Activated gamma-delta T cell (primary cell): ENCODE measurements at places on chromosomes 13 and 19.

GRCh38 chr13:107358866-107359265 is 790.9 kb upstream of the ARGLU1 start:
- no peak for DNase-seq

GRCh38 chr13:32229443-32229842 is 85.7 kb downstream of the ZAR1L start:
- no peak for DNase-seq

DNA sequence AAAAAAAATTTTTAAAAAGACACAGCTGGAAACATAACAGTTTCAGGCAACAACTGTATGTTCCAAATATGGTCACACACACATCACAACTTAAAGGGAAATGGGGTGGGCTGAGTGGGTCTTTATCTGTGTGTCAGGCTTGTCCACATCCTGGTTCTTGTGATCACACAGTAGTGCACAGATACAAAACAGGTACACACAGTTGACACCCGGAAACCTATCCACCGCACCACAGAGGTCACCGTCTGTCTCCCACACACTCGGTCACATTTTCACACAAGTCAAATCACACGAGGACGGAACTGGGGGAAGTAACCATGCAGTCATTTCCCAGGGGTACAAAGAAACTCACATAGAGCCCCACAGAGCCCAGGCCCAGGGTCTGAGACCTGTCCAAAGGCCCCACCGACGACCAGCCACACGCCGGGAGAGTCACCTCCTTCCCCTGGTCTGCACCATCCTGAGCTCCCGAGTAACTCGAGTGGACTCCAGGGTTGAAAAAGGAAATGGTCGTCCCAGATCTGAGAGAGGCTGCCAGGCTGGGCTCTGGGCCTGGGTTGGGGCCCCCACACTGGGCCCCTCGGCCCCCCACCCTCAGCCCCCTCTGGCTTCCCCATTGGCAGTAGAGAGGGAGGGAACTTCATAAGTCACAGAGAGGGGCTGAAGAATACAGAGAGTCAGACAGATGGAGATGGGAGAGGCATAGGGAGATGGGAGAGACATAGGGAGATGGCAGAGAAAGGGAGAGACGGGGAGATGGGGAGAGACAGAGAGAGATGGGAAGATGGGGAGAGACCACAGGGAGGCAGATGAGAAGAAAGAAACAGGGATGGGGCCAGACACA is 1.3 kb upstream of the PPAN start:
- no peak for DNase-seq

DNA sequence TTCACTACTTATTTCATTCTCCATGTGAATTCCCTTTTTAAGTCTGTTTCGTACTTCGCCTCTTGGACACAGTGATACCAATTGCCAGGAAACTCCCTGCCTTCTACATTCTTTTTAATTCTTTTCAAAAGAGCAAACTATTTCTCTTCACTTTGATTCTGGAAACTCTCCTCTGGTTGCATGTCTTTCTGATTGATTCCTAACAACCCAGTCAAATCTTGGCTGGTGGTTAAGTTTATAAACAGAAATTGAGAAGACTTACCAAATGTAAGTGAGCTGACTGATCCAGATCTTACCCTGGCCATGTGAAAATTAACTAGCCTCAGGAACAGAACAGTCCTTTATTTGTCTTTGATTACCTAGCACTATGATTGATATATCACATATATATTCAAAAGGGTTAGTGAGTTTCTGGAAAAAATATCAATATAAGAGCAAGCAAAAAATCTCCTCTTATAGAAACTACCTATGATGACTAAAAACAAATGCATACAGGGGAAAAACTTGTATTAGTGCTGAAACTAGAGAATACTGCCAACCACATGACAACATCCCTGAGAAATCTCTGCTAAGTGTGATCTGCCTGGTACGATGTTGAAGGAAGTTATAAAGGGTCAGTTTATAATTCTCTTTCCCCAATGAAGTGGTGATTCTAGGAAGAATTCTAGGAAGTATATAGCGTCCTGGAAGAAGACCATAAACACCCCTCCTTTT is 152.6 kb upstream of the HTR2A start:
- no peak for DNase-seq

- no peak for DNase-seq
Observed at GRCh38 chr13:51874651-51875050, 12.9 kb downstream of the CCDC70 start.
